A172 (cell line): ENCODE measurements at places on chromosomes 3 and 15. TPM values are rescaled to one million over a fixed set of nuclear protein-coding genes. Genes with fewer than 3 reads are reported as not detected.

GRCh38 chr3:48256557-48256956 is 15.7 kb downstream of the ZNF589 start:
- DNase-seq: no peak

Gene CHRD
- 0.33 and 5.6 TPM in 2 replicates for total RNA-seq

DNA sequence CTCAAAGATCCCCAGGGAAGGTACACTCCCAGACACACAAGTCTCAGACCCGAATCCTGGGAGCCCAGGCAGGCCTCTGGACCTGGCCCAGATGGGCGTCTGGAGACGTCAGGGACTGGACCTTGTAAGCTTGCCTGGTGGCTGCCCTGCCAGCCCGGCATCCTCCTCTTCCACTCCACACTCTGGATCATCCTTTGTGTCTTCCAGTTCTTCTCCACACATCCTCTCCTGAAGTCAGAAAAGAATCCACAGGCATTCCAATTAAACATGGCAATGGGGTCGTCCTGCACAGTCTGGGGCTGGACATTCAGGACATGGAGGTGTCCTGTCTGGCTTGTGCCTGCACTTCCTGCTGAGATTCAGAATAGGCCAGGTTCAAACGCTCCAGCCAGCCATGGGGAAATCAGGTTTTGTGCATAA is 208.8 kb upstream of the IGF1R start:
- no peak for DNase-seq

DNA sequence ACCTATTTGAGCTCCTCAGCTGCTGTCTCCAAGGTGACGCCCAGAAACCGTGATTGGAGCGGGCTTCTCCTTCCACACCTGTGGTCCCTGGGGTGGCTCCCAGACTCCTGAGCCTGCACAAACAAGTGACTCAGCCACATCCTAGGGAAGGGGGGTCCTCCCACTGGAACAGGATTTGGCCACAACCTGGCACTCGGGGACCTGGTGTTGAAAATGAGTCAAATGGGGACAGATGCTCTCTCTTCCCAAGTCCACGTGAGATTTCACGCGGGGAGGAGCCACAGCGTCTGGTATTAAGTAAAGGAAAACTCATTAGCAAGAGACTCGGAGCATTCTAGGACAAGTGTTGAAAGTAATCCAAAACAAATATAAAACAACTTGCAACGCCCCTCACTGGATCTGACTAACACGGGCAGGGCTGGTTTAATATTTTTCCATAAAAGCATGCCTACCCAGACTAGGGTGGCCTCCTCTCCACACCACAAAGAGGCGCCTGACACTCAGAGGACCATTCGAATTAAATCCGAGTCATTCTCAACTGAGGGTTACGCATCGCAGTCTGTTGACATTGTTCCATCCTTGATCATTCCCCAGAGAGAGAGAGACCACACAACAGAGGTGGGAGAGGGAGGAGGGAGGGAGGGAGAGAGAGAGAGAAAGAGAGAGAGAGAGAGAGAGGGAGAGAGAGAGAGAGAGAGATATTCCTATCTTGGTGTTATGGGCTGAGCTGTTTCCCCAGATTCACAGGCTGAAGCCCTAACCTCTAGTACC is 74.4 kb downstream of the MGLL start:
- DNase-seq: peak; percentile 97

Gene CP
- not detected in 2 replicates for total RNA-seq

- DNase-seq: no peak
These were observed 72.3 kb downstream of the CORO2B start for GRCh38 chr15:68650901-68651709.

DNA sequence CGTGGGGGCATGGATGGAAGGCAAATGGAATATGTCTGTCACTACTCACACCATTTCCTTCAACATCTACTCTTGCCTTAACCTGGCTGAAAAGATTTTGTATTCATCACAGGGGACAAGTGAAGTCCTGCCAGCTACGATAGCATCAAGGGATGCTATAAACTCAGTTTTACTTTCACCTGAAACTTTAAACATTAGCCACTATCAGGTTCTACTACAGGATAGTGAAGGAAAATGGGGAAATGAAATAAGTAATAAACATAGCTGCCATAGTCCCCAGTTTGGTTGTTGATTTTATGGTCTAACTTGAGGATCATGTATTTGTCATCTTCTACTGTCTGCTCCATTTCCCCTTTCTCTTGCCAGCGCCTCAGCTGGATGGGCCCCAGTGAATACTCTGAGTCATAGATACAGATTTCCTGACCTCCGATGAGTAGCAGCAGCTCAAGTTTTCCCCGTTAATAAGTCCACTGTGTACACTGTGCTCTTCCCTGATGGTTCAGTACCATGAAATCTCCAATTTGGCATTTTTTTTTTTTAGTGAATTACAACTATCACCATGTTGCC is 338.2 kb upstream of the SLCO3A1 start:
- DNase-seq: peak; percentile 49

Gene SLC22A13
- not detected in 2 replicates for total RNA-seq

DNA sequence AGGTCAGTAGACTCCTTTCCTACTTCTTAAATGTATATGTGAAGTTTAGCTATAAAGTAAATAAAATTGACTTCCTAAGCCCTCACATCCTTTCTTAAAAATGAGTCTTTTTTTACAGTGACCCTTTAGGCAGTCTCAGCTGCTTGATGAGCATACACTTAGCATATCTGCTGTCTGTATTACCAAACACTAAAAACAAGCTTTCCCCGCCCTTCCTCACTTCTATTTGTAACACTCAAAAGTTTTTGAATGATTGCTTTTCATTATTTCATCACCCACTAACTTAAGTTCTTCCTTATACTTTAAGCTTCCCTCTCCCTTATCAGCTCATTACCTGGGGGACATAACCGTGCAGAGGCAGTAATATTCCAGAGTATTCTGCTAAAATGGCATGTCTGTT is 89.4 kb downstream of the PLOD2 start:
- no peak for DNase-seq

Gene ERC2
- 0.26 TPM in 1 of 2 replicates, not detected in the other for total RNA-seq

GRCh38 chr3:160022068-160022467 is 33.4 kb downstream of the IL12A start:
- DNase-seq: no peak

DNA sequence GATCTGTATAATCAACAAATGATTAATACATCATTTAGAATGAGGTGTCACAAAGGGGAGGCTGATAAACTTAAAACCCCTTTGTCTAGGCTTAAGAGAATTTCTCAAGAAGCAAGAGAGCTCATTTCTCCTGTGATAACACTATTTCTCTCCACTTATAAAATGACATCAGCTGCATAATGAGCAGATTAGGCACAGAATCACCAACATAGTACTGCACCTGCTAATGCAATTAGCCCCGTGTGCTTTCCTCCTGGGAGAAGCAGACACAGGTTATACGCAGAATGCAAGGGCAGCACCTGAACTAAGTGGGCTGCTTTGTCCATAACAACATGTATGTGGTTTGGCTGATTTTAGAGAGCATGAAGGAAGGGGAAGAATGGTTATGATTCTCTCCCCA is 515.3 kb upstream of the CFAP20DC start:
- no peak for DNase-seq

GRCh38 chr15:70355275-70355795 is 257.6 kb upstream of the TLE3 start:
- DNase-seq: no peak

GRCh38 chr3:136036306-136036705 is 70.8 kb downstream of the PPP2R3A start:
- no peak for DNase-seq

Gene GP9
- not detected in 2 replicates for total RNA-seq

GRCh38 chr15:78830514-78831228 is 19.4 kb upstream of the ADAMTS7 start:
- no peak for DNase-seq

DNA sequence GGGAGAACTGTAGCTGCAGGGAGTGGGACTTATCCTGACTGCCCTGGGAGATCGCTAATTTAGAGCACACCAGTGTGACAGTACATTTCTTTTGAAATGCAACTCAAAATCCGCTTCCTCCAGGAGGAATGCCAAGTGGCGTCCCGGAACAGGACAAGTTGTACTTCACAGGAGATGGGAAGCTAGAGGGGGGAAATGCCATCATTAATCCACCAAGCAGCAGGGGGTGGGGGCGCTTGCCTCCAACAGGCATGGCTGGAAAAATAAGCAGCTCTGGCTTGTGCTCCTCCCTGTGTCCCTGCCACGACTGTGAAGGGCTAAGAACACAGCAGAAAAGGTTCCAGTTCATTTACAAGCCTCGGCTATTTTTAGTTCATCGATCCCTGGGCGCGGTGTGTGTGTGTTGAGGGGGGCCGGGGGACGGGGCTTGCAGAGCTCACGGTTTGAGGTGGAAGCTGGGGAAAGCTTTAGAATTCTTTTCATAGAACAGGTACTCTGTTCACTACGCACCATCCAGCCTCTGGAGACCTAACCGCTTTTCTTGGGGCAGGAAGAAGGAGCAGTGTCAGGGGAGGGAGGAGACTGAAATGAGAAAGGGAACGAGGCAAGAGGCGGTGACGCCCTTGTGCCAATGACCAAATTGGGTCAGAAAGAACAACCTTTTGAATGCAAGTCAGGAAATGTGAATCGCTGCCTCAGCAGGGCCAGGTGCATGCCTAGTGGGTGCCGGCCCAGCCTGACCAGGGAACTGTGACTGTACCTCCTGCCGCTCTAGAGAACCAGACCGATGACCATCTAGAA is 51.8 kb upstream of the DGKG start:
- peak; percentile 40 for DNase-seq

- no peak for DNase-seq
These were observed 4.1 kb upstream of the RTP1 start for GRCh38 chr3:187193181-187193580.

GRCh38 chr3:45269952-45270351 is 43.9 kb upstream of the TMEM158 start:
- no peak for DNase-seq

DNA sequence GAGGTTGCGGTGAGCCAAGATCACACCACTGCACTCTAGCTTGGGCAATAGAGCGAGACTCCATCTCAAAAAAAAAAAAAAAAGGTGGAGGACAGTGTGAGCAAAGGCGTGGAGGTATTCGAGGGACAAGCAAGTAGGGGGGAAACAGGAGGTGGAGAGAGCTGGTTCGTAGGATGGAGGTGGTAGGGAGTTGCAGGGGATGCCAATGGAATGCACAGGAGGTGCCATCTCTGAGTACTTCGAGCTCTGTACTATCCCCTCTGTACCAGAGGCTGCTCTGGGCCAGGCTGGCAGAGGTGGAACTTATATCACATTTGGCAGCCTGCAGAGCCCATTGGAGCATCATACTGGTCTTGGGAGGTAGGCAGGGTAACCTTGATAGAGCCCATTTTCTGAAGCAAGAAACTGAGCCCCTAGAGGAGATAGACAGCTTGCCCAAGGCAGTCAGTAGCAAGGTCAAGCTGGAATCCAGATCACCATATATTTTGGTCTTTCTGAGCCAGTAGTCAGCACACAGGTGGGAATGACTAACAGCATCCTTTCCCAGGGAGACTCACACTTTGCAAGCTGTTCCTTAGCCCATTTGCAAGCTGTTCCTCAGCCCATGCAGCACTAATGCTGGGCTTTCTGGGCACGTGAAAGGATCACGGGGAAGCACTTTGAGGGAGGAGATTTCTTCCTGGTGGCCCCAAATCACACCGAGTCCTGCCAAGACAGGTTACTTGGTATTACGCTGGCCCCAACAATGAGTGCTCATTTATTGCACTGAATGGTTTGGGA is 9.2 kb upstream of the CCDC33 start:
- DNase-seq: peak; percentile 46

DNA sequence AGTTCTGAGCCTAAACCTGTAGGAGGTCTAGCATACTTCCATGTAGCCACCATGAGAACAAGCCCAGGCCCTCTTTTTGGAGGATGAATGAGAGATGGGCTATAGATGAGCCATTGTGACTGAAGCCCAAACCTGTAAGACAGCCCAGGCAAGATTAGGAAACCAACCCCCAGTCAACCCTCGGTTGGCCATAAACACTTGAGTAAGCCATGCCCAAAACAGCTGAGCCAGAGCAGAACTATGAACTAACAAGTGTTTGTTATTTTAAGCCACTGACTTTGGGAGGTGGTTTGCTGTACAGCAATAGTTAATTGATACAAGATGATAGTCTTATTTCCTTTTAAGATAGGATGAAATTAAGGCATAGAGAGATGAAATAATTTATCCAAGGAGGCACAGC is 12.4 kb upstream of the CPNE4 start:
- DNase-seq: no peak

- DNase-seq: no peak
These were observed 182.8 kb upstream of the TOPAZ1 start for GRCh38 chr3:44058868-44059203.

- no peak for DNase-seq
These were observed 85.3 kb upstream of the SLC6A6 start for GRCh38 chr3:14317057-14317553.

Gene AP3B2
- total RNA-seq: 0.09 and 0.29 TPM in 2 replicates

DNA sequence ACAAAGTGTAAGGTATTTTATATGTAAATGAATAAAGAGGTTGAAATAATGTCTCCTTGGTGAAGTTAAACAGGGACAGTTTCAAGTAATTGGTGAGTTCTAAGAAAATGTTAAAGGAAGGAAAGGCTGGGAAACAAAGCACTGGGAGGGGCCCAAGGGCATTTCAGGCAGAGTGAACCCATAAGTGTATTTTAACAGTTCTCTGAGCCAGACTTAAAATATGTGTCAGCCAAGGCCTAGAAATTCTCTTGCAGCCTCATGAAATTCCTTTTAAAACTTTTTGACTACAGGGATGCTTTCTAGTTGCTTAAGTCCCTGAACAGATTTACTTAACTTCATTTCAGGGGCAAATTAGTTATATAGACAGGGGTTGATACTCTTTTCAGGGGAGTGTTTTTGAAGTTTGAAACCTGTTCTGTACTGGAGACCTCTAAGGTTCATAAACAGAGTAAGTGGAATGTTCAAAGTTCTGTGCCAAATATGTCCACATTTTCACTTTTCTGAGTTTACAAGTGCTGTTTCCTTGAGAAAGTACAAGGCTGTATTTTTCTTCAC is 77.6 kb downstream of the GALK2 start:
- DNase-seq: no peak

DNA sequence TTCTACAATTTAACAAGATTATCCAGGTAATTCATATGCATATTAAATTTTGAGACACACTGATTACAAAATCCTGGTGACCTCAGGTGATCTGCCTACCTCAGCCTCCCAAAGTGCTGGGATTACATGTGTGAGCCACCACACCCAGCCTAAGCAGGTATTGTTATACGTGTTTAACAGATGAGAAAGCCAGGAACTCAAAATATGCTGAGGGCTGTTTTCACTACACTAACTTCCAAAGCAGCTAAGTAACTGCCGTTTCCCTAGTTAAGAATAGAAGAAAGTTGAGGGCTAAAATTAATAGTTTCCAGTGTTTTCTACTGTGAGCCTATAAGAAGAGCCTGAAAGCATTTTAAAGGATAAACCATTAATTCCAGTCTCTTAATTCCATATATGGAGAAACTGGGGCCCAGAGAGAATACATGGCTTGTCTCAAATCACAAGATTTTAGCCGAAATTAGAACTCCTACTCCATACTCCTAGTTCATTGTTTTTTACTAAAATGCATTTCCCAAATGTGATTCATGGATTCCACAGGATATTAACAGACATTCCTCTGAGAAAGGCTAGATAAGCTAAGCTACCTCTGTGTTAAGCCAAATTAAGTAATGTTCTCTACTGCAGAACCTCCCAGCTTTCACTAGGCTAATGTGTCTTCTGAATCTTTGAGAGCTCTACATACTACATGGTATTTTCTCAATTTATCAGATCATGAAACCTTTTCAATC is 17.0 kb upstream of the AVEN start:
- DNase-seq: peak; percentile 80

Gene TPRG1
- 1.1 and 5.4 TPM in 2 replicates for total RNA-seq

- DNase-seq: no peak
These were observed 2.1 kb upstream of the SPINT1 start for GRCh38 chr15:40841741-40842140.

- no peak for DNase-seq
These were observed 12.4 kb upstream of the HHLA2 start for GRCh38 chr3:108283989-108284388.

Gene CERS3
- total RNA-seq: not detected in 2 replicates
